Natural killer cell treated with Interleukin-12 subunit alpha and Interleukin-12 subunit beta and Interleukin-15 and Interleukin-18, amount 100 ng/mL, for 72 hours (primary cell): ENCODE measurements at places on chromosomes 3 and 15.

- DNase-seq: no peak
Observed at GRCh38 chr3:53628536-53629401, 134.4 kb downstream of the CACNA1D start.

GRCh38 chr3:32371461-32372212 lies 20.0 kb upstream of the CMTM7 start:
- DNase-seq: no peak

DNA sequence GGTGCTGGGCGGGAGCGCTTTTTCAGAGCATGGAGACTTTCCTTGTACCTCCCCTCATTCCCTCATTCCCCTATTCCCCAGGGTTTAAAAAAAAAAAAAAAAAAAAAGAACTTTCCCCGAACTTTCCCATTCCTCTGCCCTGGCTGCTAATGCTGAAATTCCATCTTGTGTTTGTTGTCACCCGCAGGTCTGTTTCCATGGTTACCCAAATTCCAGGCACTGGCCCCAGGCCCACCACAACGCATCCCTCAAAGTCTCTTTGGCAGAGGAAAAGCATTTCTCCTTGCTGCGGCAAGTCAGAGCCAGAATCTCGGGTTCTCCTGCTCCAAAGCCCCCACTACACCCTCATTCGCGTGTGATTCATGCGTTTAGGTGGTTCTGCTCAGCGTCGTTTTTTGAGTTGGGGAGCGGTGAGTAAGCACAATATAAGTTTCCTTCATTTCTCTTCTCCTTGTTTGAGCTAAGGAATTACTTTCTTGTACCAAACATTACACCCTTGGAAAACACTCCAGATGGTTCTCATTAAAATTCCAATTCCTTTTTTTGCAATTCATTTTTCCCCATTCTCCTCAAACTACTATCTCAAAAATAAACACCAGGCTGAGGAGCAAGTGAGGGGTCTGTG lies 21.6 kb downstream of the ANAPC13 start:
- DNase-seq: no peak

GRCh38 chr3:137121704-137122314 lies 164.0 kb downstream of the IL20RB start:
- DNase-seq: no peak

- no peak for DNase-seq
Observed at GRCh38 chr3:150073031-150073430, 102.3 kb upstream of the PFN2 start.

DNA sequence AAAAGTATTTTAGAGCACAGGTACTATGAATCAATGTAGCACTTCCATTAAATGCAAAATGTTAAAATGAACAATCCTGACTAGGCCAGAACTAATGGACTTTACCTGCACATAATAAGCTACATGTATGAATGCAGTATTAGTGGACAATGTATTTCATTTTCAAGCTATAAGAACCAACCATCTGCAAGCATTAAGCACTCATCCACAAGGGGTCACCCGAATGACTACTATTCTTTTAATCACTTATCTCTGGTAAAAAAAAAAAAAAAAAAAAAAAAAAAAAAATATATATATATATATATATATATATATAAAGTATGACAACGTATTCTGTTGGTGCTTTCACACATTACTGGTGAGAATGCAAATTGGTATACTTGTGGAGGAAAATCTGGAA lies 7.2 kb downstream of the HERC1 start:
- no peak for DNase-seq

DNA sequence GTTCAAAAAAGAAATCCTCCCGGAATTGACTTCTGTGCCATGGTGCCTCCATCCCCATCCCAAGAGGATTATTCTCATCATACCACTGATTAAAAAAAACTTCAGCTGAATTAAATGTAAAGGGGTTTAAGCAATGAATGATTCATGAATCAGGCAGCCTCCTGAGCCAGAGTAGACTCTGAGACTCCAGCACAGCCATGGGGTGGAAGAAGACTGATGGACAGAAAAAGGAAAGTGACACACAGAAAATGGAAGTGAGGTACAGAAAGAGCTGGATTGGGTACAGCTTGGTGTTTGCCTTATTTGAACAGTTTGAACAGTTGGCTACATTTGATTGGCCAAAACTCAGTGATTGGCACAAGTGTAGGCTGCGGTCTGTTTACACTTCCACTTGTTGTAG lies 224.8 kb upstream of the ATP10A start:
- no peak for DNase-seq

DNA sequence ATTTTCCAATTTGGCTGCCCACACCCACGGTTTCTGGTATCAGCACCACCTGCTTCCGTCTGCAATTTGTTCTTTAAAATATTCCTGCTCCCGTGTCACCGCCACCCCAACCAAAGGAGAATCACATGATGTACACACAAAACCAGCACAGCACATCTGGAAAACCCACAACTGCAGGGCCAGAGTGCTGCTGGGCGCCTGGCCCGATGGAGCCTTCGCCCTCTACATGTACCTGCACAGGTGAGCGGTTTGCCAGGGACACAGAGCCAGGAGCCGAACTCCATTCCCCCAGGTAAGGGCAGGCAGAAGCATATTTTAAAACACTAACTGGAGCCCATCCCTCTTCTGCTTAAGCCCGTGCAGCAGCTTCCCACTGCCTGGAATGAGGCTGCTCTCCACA lies 75.6 kb downstream of the ADAMTS17 start:
- no peak for DNase-seq

GRCh38 chr3:150035301-150035779 lies 64.6 kb upstream of the PFN2 start:
- no peak for DNase-seq

DNA sequence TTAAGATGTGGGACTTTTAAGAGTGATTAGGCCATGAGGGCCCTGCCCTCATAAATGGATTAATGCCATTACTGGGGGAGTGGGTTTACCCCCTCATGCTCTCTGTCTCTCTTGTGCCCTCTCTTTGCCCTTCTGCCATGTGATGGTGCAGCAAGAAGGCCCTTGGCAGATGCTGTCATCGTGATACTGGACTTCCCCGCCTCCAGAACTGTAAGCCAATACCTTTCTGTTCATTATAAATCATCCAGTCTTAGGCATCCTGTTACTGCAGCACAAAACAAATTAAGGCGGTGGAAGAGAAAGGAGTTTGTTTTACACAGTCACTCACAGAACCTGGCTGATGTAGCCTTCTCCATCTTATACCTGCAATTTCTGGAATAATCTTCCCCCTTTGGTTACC lies 360.3 kb upstream of the TBL1XR1 start:
- DNase-seq: no peak

DNA sequence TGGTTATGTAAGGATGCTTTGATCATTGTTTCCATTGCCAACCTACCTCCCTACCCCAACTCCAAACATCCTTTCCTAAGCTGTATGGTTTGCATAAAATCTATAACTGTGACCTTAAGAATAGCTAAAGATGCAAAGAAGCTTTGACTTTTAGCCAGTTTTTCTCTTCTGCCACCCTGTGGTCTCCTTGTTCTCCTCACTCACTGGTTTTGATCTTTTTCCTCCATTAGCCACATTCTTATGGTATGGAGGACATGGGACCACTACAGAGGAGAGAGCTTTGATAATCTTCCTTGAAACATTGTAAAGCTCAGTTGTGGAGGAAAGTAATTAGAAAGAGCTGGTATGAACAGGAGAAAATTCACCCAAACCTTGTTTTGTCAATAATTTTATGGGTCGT lies 115.9 kb downstream of the NEK11 start:
- no peak for DNase-seq

DNA sequence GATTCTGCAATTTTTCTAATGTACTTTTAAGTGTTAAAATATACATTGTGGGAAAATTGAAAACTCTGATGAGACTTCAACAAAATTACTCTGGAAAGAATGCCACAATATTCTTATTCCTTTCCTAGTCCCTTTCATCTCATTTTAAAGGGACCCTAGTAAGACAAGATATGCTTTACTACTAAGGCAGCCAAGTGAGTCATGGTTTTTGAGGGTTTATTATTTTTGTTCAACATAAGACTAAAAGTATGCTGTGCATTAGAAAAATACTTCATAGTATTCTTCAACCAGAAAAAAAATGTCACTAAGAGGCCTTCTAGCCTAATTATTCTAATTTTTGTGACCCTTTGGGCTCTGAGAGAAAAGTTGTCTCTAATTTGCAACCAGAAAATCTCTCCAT lies 7.4 kb downstream of the IL12A start:
- no peak for DNase-seq

DNA sequence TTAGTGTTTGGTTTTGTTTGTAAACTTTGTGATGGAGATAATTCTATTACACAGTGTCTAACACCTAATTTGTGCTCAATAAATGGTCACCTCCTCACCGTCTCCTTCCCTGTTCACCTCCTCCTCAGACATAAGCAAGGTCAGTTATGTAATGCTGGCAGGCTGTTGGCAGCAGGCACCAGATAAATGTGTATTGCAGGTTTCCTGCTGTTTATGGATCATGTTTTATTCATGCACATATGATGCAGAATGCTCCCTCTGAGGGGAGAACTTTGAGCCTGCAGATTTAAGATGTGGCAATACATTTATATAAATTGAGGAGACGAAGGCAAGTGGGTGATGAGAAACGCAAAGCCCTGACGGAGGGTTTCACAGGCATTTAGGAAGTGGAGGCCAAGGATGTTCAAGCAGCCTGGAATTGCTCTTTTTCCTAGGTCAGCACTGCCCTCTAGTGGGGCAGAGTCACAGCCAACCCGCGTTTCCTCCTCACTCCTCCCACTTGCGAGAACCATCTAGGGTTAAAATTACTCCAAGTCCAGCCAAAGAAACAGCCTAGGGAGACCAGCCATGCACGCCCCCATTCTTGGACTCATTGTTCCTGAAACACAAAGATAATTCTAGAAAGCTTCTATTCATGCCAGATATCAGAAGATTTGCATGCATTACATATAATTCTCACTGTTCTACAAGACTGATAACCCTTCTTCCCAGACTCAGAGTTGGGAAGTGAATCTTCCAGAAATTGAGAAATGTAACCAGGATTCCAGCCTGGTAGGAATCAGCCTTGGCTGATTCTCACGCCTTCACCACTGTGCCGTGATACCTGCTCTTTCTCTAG lies 228.7 kb downstream of the SLCO3A1 start:
- no peak for DNase-seq

DNA sequence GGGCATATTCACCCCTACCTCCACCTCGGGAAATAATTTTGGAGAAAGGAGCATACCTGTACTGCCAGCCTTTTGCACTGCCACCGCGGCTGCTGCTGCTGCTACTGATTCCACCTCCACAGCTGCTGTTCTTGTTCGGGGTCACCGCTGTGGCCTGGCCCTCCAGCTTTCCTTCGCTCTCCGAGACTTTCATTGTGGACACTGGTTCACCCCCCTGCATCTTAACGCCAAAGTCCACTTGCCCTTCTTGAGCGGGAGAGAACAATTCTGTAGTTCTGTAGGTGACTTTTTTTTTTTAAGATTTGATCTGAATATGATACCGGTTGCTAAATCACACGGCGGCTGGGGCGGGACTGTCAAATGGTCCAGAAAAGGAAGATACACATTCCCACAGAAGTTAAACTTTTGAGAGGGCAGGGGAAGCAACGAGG lies 701 bp downstream of the OSBPL11 start:
- DNase-seq: no peak

- DNase-seq: peak; percentile 66
Observed at GRCh38 chr3:119891944-119892721, 110.2 kb downstream of the NR1I2 start.

DNA sequence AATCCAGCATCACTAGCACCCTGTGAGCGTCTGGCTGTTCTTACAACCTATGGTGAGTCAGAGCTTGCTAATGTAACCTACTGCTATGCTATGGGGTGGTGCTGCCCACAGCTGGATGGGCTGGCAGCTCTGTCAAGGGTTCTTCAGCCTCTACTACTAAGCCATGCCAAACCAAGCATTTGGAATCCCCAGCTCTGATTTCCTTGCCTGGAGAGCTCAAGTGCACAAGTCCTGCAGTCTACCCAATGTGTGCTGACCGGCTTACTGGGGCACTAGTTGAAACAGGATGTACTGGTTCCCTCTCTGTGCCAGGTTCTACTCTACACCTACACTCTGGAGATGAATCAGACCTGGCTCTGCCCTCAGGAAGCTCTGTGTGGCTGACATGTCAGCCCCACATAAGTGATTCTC lies 4.2 kb downstream of the TEX264 start:
- peak; percentile 41 for DNase-seq

GRCh38 chr3:14587740-14588360 lies 47.7 kb upstream of the GRIP2 start:
- DNase-seq: no peak

DNA sequence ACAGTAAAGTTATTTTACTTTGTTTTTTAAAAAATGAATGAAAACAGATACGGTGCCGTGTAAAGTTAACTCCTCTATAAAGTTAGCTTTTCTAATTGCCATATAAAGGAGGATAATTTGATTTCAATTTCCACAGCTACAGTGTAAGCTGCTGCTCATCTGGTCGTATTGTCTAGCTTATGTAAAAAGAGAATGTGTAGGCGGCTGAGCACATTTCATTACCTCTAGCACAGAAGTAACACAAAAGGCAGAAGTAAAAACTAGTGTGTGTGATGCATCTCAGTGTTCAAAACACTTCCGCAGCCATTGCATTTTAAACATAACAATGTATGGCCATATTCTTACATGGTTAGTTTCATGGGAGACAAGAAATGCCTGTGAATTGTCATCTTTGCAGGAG lies 105.0 kb upstream of the P2RY1 start:
- DNase-seq: no peak

DNA sequence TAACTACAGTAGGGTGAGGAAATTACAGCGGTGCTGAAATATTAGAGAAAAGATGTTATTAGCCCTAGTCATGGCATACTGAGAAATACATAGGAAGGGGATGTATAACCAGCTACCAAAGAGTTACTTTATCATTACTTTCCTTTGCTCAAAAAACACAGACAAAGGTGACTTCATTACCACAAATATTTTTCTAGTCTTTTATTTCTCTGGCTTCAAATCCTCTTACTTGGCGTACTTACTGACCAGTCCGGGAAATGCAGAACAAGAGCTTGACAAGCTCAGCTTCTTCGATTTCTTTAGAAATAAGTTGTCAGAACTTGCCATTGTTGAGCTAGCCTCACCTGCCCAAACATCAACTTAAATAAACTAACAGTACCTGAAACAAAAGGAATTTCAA lies 142.1 kb upstream of the TMCO5A start:
- DNase-seq: no peak

GRCh38 chr3:70189884-70190473 lies 122.5 kb downstream of the MDFIC2 start:
- DNase-seq: no peak

- DNase-seq: no peak
Observed at GRCh38 chr3:113088616-113089015, 97.8 kb downstream of the GTPBP8 start.

GRCh38 chr3:31981206-31982181 lies at the start of the genes OSBPL10 and ZNF860:
Gene OSBPL10 (minus strand): TSS chr3:31981262. CDS start chr3:31981179, 83 bp downstream.
Gene ZNF860 (plus strand): TSS chr3:31981750. CDS start chr3:31989080, 7,330 bp downstream.
- DNase-seq: no peak
